Posterior cingulate gyrus (tissue), 11 donors: ENCODE measurements at places on chromosomes 12 and 14.

DNA sequence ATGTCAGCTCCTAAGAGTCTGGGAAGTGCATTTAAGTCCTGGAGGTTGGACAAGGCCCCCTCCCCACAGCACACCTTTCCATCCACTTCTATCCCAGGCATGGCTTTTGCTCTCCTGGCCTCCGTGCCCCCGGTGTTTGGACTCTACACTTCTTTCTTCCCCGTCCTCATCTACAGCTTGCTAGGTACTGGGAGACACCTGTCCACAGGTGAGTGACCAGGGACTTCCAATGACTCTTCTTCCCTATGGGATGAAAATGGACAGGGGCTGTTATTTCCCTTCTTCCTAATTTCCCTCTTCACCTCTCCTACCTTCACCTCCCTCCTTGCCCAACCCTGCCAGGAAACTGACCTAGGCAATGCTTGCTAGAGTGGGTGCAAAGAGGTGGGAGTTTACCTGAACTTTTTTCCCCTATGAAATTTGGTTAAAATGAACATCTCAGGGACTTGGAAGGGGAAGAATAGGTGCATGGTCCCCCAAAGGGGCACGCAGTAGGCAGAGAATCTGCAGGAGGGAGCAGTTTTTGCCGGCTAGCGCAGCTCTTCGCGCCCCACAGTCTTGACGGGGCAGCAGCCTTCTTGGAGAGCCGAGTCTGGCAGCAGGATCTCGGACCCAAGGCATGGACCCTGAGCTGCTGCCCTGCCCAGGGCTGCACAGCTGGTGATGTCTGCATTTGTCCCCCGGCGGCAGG lies 9.2 kb downstream of the ARHGEF25 start:
- DNase-seq, result no peak

- no peak for DNase-seq
These were observed 11.1 kb downstream of the DICER1 start for GRCh38 chr14:95146079-95146771.

DNA sequence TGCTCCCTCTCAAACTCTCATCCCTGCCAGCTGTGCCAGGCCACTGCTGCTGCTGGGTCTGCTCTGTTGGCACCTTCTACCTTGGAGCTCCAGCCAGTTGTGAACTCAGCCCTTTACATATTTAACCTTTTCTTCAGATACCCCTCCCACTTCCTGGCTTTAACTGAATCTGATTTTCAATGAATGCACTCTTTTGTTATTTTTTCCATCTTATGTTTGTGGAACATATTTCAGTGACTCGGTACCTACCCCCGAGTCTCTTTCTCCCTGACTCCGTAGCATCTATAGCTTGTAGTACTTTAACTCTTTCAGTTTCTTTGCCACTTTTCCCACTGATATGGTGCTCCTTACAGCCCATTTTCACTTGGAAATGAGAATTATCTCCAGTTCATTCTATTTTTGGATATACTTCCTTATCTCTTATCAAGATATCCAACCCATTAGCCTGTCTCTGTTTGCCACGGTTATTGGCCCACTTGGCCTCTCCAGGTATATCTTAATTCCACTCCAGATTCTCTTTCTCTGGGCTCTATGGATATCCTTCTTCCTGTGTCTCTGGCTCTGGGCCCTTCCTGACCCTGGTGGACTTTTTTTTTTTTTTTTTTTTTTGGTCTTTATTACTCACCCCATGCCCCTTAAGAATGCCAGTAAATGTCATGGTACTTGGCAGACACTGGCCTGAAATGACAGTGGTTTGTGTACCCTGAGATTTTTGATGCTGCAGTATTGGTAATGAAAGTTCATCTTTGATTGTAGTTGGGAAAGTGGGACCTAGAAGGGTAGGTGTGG lies 62.7 kb downstream of the PELI2 start:
- DNase-seq, result no peak

- DNase-seq, result no peak
These were observed 10.2 kb downstream of the ARHGAP5 start for GRCh38 chr14:32087173-32087861.

GRCh38 chr14:90698379-90698869 lies 117.8 kb downstream of the TTC7B start:
- DNase-seq, result peak; percentile 56

GRCh38 chr12:54207539-54208294 lies 18.9 kb upstream of the SMUG1 start:
- DNase-seq, result no peak

DNA sequence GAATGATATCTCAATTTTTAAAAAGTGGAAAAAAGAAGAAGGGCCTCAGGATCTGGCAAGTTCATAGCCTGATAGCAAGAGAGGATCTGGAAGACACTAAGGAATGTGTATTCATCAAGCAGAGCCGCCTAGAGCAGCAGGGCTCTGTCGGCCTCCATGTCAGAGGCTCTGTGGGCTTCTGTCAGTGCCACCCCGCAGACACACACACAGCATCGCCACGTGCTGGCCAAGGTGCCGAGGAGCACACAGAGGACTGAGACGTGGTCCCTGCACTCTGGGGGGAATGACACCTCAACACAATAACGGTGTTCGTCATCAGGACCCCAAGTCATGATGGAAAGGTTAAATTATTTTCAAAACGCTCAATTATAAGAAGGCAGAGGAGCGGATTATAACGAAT lies 21.3 kb upstream of the PRMT8 start:
- no peak for DNase-seq

- no peak for DNase-seq
These were observed 452.6 kb downstream of the ZFP36L1 start for GRCh38 chr14:68340262-68340661.

DNA sequence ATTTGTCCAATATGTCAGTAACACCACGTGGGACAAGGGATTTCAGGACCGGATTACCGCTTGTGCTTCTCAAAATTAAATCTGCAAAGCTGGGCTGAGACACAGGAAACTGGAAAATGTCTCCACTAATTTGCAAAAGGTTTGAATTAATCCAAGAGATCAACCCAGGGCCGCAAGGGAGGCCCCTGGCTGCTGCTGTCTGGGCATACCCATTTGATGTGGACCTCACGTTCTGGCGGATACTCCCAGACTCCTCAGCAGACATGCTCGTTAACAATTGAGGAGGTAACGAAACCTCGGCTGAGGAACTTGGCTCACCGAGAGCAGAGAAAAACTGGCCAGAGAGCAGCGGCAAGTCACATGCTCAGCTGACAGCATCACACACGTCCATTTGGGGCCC lies 180.6 kb downstream of the SLC15A4 start:
- DNase-seq, result no peak

- no peak for DNase-seq
These were observed 177.2 kb upstream of the NPAS3 start for GRCh38 chr14:32761381-32761968.

DNA sequence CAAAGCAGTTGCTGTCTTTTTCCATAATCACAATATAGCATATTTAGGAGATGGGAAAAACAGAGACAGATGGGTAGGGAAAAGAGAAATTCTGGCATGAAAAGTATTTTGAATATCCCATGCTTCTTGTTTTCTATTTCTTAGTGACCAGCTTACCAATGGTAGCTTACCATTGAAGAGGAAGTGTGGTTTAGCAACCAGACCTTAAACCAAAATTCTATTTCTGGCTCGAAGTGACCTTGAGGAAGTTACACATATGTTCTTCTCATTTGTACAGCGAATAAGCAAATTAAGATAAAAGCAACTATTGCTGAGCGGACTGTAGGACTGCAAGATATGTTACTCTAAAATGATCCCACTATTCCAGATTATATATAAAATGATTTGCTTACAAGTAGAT lies 82.9 kb downstream of the FGD4 start:
- DNase-seq, result no peak
